ENCODE measurements at places on chromosomes 6 and 20.

GRCh38 chr6:156776470-156776839 is 723 bp upstream of the ARID1B start:
- DNase-seq: no peak

DNA sequence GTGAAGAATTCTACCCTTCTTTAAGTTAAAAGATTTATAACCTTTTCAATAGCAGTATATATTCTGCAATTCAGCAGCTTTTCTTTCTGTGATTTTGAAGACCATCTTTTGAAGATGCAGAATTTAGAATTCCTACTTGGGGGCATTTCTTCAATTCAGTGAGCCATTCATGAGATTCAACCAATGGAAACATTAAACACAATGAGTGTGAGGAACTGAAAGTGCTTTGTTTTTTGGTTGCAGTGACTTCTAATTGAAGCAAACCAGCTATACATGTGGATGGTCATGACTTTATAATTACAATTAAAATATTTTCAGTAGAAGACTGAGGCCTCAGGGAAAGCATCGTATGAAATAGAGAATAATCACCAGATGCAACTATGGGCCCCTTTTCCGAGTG is 108.3 kb downstream of the CARMIL1 start:
- no peak for DNase-seq

DNA sequence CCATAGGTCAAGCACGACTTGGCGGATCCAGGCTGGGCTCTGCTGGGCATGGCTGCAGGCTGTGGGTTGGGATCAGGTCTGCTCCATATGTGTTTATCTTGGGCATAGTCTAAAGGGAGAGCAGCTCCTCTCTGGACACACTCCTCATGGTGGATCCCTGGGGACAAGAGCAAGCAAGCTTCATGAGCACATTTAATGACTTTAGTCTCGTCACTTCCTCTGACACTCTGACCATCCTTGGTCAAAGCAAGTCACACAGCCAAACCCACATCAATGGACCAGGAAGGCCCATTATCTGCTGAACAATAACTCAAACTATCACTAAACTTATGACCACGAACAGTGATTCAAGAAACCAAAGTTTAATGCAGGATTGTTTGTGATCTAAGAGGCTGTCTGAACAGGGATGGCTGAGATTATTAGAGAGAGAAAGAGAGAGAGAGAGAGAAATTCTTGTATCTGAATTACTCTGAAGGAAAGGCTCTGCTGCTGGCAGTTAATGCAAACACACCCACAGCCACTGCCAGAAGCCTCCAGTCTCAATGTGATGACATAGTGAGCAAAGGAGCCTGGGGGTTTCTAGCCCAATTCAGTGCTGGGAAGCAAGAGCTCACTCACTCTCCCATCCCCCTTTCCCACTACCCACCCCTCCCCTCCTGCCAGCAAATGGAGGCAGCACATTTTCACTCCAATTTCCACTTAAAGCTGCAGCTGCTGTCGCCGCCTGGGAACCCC is 490.2 kb upstream of the SULF2 start:
- no peak for DNase-seq

DNA sequence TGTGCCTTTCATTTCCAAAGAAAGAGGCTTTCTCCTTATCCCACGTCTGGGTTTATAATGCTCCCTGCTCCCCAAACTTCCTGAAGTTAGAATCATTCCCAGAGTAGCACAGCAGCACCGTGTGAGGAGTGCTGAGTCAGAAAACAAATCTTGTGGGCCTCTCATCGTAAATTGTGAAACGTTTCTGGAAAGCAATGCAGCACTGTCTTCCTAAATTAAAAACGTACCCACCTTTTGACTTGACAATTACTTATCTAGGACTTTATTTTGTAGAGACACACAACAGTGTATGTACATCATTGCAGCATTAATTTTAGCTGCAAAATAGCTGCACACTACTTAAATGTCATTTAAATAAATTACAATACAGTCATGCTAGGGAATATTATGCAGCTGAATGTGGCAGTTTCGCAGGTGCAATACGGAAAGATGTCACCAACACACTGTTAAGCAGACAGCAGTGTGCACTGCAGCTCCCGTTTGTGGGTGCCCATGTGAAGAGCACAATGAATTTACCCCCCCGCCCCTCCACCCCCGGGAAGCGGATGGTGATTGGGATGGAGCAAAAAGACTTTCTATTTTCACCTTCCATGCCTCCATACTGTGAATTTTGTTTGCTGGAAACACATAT is 30.8 kb downstream of the RRBP1 start:
- DNase-seq: no peak

GRCh38 chr6:166419286-166419685 is 36.5 kb upstream of the MPC1 start:
- peak; percentile 76 for DNase-seq

GRCh38 chr20:58219342-58219700 is 9.1 kb downstream of the ANKRD60 start:
- DNase-seq: no peak

GRCh38 chr6:9514146-9514545 is 900.7 kb downstream of the TFAP2A start:
- DNase-seq: no peak

GRCh38 chr20:9985281-9985680 is 49.5 kb upstream of the ANKEF1 start:
- no peak for DNase-seq

DNA sequence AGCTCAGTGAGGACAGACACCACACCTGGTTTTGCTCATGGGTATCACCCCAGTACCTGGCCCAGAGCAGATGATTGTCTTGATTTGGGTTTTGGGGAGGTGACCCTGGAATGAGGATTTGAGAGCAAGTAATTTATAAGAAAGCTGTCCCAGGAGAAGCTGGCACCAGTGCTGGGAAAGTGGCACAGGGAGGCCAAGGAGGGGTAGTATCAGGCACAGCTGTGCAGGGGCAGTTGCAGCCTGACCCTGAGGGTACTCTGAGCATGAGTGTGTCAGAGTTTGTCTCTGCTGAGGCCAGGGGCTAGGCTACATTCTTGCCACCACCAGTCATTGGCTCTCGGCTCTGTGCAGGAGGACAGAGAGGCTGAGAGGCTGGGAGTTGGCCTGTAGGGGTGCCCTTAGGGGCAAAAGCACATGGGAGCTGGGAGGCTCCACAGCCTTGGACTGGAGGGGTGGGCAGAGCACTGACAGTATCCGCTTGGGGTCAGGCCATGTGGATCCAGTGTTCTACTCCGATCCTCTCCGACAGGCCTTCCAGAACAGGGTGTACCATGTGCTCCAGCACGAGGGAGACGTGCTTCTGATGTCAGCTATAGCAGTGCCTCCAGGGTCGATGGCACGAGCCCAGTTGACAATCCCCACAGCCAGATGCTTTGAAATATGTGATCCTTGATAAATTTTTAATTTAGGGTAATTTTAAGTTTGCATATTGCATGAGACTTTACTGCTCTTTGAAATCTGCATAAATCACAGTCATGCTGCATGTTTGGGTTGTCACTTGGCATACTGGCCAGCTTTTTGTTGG is 121.3 kb downstream of the PHACTR3 start:
- DNase-seq: no peak

GRCh38 chr6:159104163-159104925 is 59.6 kb upstream of the TAGAP start:
- peak; percentile 86 for DNase-seq

- DNase-seq: no peak
Measured at GRCh38 chr20:40410028-40410427, 279.0 kb downstream of the MAFB start.

DNA sequence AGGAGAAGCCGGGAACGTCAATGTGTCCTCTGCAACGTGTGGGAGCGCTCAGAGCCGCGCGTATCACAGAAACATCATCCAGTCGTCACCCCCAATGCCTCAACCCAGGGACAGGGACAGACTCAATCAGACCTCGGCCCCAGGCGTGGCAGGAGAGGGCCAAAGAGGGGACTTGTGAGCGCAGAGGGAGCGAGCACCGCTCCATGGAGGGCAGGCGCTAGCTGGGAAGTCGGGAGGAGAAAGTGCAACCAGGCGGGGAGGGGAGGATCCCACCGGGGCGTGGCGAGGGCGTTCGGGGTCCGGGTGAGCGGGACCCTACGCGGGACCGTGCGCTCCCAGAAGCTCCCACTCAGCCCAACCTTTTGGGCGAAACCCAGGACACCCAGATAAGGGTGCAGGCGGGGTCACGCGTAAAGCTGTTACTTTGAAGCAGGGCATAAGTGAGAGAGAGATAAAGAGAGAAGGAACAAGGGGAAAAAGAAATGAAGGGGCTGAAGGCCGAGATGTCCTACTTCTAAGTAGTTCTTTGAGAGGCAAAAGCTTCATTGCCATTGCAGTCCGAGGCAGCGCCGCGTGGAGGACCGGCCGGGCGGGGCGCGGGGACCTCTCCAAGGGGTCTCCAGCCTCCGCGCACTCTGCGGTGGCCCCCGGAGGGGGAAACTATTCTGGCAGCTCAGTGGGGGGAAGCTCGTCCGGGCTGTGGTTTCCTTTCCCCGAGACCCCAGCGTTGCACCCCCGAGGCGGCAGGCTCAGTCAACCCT is 862 bp upstream of the SOBP start:
- DNase-seq: peak; percentile 41

DNA sequence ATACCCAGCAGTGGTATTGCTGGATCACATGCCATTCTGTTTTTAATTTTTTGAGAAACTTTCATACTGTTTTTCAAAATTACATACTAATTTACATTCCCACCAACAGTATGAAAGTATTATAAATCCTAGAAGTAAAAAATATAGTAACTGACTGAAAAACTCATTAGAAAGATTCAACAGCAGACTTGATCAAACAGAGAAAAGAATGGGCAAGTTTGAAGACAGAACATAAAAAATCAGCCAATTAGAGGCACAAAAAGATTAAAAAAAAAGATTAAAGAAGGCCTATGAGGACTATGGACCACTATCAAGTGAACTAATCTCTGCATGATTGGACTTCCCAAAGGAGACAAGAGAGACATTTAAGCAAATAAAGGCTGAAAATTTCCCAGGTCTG is 144.0 kb upstream of the GRIK2 start:
- DNase-seq: no peak

DNA sequence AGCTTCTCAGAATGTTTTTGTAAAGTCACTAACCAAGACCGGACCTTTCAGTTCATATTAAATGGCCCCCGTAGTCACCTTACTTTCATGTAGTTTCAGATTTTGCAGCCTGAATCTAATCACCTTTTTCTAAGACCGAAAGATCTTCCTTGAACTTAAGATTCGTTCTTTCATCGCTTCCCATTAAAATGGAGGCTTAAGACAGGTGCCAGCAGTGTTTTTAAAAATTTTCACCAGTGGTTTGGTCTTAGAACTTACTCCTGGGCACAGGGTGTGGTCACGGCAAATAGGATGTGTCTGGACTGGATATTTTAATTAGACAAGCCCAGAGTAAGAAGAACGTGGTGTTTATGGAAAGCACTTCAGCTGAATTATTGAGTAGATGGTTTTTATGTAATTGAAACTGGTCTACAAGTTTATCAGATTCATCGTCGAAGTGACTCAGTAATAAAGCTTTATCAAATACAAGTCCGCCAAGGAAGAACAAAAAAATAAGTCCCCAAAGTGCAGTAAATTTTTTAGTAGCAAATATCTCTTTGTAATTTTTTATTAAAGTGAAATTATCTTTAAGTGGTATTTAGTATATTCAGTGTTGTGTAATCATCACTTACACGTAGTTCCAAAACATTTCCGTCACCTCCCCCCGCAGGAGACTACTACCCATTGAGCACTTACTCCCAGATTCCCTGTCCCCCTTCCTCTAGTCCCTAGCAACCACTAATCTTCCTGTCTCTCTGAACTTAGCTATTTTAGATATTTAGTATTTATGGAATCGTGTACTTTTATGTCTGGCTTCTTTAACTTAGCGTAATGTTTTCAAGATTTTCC is 868 bp downstream of the SRSF3 start:
- DNase-seq: no peak

DNA sequence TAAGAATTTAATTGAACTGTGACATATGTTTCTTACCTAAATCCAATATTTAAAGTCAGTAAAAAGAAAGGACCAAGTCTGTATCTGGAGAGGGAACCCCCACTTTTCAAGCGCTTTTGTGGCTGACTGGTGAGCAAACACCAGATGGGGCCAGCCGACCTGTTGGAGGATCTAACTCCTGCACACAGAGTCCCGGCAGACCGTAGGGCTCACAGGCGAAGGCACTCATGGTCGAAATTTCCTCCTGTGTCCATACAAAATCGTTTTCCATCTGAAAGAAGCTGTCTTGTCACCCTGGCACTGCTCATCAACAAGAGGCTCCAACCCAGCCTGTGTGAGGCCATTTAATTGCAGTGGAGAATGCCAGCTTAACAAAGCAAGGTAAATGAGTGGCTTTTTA is 94.0 kb downstream of the SCML4 start:
- no peak for DNase-seq

- DNase-seq: no peak
Measured at GRCh38 chr6:101668496-101669030, 275.1 kb downstream of the GRIK2 start.

DNA sequence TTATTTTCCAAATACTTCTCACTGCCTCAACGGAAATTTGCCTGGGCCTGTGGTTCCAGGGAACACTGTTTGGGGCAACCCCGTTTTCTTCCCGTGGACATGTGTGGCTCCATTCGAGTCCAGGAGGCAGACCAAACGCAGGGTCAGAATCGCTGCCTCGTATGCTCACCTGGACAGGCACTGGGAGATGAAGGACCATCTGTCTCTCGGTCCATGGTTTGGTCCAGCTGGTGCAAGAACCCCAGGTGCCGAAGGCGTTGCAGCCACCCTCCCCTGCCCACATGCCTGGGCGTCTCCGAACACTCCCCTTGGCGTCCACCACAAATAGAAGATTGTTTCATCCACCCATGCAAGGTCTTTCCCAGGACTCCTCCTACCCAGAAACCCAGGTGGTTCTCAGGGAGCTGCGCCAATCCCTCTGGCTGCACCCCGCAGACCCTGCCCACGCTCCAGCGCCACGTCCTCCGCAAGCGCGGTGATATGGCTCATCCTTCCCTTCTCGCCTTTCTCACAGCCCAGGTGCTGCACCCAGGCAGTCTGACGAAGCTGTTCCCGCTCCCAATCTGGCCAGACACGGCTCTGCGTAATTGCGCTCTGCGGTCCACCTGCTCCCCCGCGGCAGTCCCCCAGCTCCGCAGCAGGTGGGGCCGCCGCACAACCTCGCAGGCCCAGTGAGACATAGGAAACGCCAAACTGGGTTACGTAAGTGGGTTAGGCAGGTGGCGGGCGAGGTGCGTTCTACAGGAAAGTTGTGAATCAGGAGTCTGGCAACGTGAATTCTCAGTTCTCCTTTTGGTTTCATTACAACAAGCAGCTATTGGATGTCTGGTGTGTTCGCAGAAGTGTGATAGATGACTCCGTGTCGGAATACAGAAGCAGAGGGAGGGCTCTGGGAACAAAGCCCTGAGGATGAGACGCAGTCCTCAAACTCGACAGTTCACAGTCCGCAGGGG is 146.2 kb upstream of the ECI2 start:
- DNase-seq: peak; percentile 44

Data from stimulated activated CD8-positive, alpha-beta memory T cell treated with anti-CD3 and anti-CD28 coated beads, Interleukin-4, amount 100 ng/mL, for 48 hours (primary cell).